ENCODE measurements at places on chromosomes 7 and 10. TPM values are rescaled to one million over a fixed set of nuclear protein-coding genes. Genes with fewer than 3 reads are reported as not detected.

Gene MSS51
- polyA plus RNA-seq: 4.6 TPM

Gene NAT16
- not detected for polyA plus RNA-seq

GRCh38 chr7:174716-175115 is 17.7 kb upstream of the FAM20C start:
- no peak for DNase-seq

GRCh38 chr7:125355899-125356298 is 426.3 kb upstream of the POT1 start:
- DNase-seq: no peak

GRCh38 chr7:27527348-27527714 is 135.4 kb downstream of the HIBADH start:
- DNase-seq: no peak

DNA sequence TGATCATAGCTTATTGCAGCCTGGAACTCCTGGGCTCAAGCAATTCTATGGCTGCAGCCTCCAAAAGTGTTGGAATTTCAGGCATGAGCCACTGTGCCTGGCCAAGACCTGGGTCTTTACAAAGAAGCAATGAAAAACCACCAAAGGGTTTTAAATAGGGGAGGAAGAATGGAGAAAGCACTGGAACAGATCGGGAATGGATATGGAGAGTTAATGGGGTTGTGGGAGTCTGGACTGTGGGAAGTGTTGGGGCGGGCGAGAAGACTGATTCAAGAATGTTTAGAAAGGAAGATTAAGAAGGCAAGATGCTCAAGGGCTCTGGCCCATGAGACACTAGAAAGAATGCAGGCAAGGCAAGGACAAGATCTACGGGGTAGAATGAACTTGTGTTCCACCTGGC is 98.5 kb downstream of the CARD11 start:
- no peak for DNase-seq

- DNase-seq: no peak
Observed at GRCh38 chr7:113878394-113878992, 40.3 kb downstream of the PPP1R3A start.

All from renal pelvis (tissue), 12 donors.